Cerebellum (tissue), 4 donors: ENCODE measurements at places on chromosomes 5 and 9. TPM values are rescaled to one million over a fixed set of nuclear protein-coding genes. Genes with fewer than 3 reads are reported as not detected.

DNA sequence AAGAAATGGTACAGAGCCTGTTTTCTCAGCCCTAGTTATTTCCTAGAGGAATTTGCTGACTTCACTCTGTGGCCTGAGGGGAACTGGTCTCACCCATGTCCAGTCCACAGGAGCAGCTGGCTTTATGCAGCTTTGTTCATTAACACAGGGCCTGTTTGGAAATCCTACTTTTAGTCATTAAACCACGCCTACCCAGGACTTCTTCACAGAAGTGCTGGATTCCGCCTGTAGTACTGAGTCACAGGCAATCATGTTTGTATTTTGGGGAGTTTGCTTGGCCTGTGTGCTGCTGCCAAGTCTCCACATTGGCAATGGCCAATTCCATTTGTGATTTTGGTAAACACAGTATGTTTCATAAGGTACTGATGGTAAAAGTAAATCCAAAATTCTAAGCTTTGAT, 52.8 kb downstream of the CTNND2 start:
- DNase-seq = no peak

GRCh38 chr5:176530983-176531901, 6.0 kb downstream of the RNF44 start:
- peak; percentile 36 for DNase-seq

DNA sequence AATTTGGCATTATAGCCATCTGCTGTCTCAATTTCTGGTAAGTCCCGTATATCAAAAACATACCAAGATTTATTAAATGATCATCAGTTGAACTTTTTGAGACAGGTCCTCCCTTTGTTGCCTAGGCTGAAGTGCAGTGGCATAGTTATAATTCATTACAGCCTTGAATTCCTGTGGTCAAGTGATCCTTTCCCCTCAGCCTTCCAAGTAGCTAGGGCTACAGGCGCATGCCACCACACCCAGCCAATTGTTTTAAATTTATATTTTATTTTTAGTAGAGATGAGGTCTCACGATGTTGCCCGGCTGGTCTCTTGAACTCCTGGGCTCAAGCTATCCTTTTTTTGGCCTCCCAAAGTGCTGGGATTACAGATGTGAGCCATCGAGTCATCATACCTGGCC, 418.9 kb downstream of the ARHGEF28 start:
- no peak for DNase-seq

DNA sequence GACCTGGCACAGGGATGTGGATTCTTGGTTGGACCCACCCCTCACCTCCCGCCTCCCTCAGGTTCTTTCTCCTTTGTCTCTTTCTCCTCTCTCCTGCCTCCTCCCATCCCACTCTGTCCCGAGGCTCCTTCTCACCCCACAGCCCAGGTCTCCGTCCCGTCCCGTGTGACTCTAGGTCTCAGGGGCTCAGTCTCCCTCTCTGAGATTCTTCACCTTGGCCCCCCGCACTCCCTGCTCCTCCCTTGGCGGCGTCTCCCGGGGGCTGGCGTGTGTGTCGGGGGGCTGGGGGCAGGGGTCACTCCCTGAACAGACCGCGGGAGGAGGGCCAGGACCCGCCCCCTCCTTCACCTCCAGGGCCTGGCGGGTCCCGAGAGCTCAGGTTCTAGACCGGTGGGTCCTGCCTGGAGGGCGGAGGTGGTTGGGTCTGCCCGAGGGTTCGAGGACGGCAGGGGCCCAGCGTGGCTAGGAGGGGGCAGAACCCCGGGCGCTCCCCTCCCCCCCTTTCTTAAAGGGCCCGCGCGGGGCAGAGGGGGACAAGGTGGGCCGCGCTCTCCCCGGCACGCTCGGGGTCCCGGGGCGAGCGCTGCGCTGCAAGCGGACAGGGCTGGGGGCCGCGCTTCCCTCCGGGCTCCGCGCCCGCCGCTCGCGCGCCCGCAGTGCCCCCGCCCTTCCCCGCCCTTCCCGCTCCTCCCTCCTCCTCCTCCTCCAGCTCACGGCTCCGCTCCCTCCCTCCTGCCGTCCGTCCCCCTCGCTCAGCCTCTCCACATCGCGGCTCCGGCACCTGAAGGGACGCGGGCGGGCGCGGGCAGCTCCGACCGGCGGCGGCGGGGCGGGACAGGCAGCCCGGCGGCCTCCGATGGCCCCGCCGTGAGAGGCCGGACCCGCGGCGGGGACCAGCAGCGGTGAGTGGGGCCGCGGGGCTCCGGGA, at the start of gene PSD2:
TSS of gene PSD2 (plus strand) at position 735 of the 928 bp plus-strand sequence. CDS start 13,633 bp downstream, outside the sequence.
- peak; percentile 69 for DNase-seq

DNA sequence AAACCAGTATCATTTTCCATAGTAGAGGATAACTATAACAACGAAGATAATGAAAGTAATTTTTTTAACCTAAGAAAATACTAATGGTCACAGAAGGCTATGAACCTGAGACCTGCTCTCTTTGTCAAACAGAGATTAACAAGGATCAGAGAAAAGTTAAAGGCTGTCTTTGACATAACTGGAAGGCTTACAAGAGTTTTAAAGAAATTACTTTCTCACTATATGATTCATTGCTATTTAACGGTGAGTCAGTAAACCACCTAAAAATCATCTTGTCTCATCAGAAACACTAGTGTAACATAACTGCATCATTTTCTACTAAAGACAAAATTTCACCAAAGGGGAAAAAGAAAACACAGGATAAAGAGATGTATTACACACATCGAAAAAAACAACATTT, 19.3 kb downstream of the MLANA start:
- DNase-seq = no peak

DNA sequence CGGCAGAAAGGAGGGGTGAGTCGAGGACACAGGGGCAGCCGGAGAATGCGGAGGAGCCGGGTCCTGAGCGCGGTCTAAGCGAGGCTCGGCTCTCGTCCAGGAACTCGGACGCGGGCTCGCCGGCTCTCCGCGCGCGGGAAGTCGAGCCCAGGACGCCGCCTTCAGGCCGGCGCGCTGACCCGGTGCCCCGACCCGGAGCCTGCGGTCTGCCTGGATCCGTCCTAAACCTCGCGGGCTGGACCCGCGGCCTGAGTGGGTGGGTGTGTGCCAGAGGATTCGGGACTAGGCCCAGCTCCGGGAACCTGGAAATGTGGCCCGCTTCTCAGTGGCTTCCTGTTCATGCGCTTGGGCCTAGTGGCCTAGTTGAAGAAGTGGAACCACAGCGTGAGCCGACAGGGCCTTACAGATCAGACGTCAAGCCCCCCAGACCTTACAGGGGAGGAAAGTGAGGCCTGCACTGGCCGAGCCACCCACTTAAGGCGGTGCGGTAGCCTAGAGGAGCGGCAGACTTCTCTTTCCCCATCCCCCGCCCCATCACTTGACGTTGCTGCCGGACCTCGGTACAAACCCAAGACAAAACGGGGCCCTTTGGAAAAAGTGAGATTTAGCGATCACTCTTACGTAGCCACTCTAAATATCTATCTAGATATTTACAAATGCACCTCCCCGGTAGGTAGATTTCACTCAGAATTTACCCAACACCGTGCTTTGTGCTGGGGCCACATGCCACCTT, 1.2 kb downstream of the CDKN2B-AS1 start:
- DNase-seq = no peak

GRCh38 chr5:1026700-1027621, 18.4 kb downstream of the NKD2 start:
- DNase-seq = no peak

- no peak for DNase-seq
Measured at GRCh38 chr5:10077791-10078545, 171.7 kb downstream of the ATPSCKMT start.

- DNase-seq = no peak
Measured at GRCh38 chr9:89021154-89021803, 30.0 kb downstream of the S1PR3 start.

HBEGF gene
- 7.5 TPM for total RNA-seq

DNA sequence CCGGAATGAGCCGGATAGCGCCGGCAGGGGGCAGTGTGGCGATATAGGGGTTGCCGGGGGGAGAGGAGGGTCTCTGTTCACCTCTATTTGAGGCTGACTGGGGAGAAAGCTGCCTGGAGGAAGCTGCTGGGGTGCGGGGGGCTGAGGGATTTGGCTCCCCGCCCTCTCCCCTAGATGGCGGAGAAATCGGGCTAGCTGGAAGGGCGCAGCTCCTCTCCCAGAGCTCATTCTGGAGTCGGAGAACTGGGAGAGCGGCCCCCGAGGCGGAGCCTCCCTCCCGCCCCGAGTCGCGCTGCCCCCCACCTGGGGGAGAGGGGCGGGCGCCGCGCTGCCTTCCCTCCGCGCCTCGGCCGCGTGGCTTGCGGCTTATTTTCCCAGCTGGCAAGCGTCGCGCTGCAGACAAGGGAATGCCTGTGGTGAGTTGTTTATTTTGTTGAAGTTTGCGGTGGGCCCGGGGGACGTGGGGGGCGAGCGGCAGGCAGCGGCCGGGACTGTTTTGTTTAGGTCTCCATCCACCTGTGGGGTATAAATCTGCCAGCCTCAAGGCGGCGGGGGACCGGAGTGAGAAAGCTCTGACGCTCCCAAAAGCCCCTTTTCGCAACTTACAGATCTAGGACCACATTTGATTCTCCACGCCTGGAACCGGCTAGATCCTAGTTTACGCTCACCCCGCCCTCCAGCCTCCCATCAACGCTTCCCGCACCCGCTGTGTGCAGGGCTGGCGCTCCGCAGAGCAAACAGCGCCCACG, 4.1 kb upstream of the RGMB start:
- DNase-seq = peak; percentile 30

DNA sequence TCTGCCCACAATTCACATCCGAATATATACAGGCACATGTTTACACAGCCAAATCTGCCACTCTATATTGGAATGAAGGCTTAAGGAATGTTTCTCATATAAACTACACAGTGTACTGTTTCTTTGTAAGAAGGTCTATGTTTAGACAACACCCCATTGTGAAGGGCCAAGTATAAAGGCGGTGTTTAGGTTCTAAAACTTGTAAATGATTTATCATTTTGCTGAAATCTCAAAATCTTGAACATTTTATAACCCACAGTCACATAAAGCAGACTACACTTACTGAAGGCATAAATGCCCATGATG, 94.0 kb downstream of the ZNF608 start:
- no peak for DNase-seq

GRCh38 chr5:50712479-50712878, 46.0 kb downstream of the PARP8 start:
- no peak for DNase-seq

TAF11L4 gene
- not detected for total RNA-seq

F2RL1 gene
- total RNA-seq = 1.2 TPM

CD180 gene
- total RNA-seq = 0.64 TPM

GRCh38 chr9:127186806-127187205, 64.4 kb upstream of the ANGPTL2 start:
- DNase-seq = no peak

DNA sequence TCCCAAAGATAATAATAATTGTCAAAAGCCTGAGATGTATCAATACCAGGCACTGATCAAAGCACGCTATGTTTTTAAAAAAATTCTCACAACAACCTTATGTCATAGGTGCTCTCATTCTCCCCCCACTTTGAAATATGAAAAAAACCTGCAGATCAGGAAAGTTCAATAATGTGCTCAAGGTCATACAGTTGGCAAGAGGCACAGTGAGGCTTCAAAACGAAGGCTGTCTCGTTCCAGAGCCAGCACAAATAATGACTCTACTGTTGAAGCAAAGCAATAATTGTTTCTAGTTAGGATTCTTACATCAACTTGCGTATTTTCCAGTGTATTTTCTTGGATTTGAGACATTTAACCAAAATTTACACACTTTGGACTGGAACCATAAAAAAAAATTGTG, 88.3 kb downstream of the RAB3C start:
- DNase-seq = no peak

- DNase-seq = peak; percentile 83
Measured at GRCh38 chr5:176870110-176870591, 29.0 kb downstream of the HK3 start.

DNA sequence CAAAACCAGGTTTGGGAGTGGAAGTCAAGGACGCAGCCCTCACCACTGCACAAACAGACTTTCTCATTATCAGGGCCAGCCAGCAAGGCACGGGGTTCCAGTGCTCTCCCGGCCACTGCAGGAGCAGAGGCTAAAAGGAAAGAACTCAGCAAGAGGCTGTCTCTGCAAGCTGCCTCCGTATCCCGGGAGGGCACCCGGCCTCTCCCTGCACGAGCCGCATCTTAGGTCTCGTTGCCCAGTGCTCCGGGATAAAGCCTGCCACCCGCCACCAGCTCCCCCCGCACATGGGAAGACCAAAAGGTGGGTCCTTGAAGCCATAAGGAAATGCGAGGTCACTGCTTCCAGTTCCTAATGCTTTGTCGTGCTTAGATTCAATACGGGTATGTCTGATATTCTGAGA, 117.2 kb upstream of the SARDH start:
- DNase-seq = no peak

GRCh38 chr5:74596927-74597326, 43.6 kb downstream of the ENC1 start:
- DNase-seq = no peak

DNA sequence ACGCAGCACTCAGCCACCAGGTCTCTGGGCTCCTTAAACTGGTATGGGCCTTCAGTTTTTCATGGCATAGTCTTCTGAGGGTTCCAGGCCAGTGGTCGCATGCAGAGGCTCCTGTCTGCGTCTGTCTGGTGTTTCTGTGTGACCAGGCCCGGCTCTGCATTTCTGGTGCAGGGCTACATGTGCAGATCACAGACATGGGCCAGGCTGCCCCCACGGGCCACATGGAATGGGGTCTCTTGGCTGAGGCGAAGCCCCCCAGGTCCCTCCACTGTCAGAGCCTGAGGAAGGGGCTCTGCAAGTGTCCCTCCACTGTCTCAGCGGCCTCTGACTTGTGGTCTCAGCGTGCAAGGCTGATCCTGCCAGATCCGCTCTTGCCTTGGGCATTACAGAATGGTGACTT, 15.6 kb upstream of the CARD19 start:
- DNase-seq = no peak

GRCh38 chr9:83061990-83062650, 822 bp downstream of the RASEF start:
- no peak for DNase-seq

PAEP gene
- not detected for total RNA-seq

DNA sequence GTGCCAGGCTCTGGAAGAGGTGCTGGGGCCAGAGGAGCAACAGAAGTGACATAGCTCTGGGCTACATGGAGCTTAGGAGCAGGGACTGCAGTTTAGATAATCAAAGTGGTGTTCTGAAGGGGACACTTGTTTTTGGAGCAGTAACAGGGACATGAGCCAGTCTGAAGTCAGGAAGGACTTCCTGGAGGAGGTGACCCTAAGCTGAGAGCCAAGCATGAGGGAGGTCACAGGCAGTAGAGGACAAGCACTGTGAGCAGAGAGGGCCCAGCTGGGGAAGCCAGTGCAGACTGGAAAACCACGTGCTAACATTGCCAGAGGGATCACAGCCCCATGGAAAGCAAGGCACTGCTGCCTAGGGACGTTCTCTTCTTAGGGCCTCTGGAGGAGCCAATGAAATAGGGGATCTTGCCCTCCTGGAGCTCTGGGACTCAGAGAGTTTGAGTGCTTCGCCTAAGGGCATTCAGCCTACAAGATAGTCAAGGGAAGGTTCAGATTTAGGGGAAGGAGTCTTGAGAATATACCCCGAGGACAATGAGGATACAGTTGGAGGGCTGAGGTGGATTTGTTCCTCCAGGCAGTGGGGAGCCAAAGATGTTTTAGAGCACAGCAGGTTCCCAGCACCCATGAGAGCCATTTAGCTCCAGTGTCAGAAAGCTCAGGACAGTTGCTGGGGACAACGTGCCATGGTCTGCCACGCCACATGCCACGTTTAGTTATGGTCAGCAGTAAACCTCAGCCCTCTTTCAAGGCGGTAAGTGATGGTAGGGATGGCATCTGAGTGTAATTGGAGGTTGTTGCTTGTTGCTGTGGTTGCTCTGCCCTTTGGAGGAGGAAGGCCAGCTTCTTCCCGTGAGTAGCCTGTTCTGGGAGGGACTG, 40.5 kb upstream of the SH3PXD2B start:
- no peak for DNase-seq
